ENCODE measurements at places on chromosomes 13 and 19.

GRCh38 chr19:10044390-10044789, 31.1 kb downstream of the RDH8 start:
- DNase-seq = no peak

DNA sequence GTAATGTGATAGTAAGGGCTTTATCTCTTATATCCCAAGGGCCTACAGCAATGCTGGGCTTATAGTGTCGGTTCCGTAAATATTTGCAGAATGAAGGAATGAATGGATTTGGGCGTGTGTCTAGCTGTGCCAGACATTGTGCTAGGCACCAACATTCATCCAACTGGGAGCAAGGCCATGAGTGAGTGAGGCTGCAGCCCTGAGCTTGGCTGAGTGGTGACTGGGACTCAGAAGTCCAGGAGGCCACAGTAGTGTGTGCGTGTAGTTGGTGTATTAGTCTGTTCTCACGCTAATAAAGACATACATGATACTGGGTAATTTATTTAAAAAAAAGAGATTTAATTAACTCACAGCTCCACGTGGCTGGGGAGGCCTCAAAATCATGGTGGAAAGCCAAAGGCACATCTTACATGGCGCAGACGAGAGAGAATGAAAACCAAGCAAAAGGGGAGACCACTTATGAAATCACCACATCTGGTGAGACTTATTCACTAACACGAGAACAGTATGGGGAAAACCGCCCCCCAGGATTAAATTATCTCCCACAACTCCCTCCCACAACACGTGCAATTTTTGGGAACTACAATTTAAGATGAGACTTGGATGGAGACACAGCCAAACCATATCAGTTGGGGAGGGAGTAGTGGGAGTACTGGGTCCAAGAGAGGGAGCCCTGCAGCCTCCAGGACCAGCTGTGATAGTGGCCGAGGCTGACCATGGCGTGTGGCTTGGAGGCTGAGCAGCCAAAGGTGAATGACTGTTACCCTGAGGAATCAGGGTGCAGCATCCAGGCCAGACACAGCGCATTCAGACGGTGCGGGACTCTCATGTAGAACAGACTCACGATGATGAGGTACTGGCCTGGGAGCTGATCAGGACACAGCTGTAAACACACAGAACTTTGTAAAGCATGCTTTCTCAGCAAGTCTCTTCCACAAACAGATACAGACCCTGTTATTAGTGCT, 104.6 kb downstream of the TEX26 start:
- DNase-seq = no peak

DNA sequence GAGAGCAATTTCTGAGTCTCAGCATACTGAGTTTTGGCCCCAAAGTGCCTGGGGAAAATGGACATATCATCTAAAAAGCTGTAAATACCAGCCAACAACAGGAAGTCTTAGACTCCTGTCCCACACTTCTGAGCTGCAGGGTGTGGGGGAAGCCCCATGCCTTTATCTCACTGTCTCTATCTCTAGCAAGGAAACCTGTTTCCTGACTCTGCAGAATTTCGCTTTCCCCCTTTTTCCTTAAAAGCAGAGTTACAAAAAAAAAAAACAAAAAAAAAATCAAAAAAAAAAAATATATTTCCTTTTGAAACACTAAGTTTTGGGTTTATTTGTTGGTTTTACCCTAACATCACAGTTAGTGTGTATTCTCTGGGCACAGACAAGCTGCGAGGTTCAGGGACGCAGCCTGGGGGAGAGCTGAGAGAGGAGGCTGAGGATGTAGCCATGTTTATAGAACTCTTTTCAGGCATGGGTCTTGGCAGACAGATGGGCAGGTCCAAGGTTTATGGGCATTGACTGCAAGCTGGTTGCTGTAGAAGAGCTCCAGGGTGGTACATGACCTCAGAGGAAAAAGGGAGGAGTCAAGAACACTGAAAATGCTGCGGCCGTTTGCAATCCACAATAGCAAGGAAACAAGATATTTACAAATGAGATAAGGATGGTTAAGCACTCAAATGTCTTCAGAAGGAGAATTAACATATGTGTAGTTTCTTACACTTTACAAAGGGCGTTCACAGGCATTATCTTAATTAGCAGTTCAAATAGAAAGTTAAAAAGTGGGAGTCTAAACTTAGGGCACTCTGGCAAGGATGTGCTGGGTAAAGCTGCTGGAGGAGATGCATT, 4.9 kb downstream of the MBNL2 start:
- no peak for DNase-seq

- DNase-seq = no peak
Measured at GRCh38 chr13:50730496-50731351, 112.8 kb downstream of the DLEU7 start.

GRCh38 chr19:46860846-46861690, at the start of gene ARHGAP35:
Gene ARHGAP35, plus strand, starts transcription at chr19:46860997. Its CDS starts 57,679 bp downstream, at chr19:46918676.
- DNase-seq = peak; percentile 82

GRCh38 chr19:56094449-56094848, 26.6 kb downstream of the ZNF787 start:
- no peak for DNase-seq

DNA sequence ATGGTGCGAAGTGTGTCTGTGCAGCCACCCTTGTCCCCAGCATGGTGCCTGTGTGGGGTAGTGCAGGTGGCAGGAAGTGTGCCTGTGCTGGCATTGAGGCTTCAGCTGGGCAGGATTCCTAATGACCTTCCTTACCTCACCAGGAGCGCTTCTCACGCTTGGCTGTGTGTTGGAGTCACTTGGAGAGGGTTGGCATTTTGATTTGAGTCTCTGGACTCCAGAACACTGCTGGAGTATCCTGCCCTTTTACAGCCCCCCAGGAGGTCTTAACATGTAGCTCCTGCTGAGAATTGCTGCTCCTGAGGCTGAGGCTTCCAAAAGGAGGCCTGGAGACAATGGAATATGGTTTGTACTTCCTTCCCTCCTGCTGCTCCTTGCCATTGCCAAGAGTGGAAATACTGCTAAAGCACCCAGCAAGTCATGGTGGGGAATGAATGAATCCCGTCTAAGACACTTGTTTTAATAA, 87.1 kb downstream of the ARHGEF7 start:
- peak; percentile 53 for DNase-seq

DNA sequence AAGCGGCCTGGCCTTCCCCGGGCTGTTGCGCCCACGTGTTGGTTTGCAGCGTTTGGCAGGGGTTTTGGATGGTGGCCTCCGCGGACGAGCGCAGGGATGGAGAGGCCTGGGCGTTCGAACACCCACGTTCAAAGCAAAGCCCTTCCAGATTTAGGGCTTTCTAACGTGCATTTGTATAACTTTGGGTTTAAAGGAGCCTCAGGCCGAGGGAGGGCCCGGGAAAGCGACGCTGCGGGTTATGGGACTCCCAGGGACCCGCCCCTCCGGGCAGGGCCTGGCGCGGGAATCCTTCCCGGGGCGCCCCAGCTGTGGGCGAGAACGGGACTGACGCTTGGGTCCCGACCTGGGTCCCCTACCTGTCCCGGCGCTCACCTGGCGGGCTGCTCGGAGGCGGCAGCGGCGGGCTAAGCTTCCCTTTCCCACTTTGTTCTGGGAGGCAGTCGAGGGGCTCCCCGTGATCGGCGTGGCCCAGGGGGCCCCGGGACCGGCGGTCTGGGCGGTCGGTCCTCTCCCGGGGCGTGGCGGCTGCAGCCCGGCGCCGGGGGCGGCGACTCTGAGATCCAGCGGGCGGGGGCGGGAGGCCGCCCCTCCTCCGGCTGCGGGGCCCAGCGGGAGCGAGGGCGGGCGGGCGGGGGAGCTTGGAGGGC, at the start of gene FBXO17:
Gene FBXO17, minus strand, starts transcription at position 529 of the 647 bp plus-strand sequence. CDS start 25,423 bp downstream, outside the sequence.
- DNase-seq = peak; percentile 89

GRCh38 chr19:35318679-35319448, 10.1 kb upstream of the CD22 start:
- no peak for DNase-seq

DNA sequence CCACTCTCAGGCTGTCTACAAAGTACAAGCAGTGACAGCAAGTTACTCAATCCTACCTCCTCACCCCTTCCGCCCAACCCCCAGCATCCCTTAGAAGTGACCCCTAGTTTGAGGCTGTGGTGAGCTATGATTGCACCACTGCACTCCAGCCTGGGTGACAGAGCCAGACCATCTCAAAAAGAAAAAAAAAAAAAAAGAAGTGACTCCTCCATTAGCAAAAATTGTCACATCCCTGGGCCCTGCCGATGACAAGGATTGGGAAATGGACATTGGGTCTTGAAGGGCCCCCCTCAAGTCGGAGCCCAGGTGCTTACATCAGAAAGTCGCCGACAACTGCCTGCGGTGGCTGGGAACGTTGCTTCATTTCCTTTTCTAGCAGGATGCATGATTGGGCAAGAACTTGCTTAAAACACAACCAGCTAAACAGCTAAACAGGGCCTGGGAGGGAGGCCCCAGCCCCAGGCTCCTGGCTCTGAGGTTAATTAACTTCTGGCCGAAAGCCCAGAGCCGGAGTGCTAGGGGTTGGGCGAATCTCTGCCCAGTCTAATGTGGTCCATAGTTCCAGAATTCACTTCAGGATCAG, 15.3 kb downstream of the RAB3D start:
- DNase-seq = no peak

DNA sequence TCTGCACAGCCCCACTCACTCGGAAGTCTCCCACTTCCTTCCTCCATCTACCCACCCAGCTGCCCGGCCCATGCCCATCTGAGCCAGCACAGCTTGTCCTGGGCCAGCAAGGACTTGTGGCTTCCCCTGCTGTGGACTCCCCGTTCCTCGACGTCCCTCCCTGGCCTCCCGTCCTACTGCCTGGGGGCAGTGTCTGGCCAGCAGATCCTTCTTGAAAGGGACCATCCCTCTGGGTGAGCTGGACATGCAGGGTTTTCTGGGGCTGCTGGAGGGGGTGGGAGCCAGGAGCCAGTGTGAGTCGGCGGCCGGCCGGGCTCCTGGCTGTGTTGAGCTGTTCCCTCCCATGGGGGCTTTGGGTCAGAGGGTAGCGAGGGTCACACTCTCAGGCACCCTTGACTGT, 26.7 kb downstream of the CRTC1 start:
- no peak for DNase-seq

GRCh38 chr13:93687261-93687660, 460.7 kb downstream of the GPC6 start:
- DNase-seq = no peak

DNA sequence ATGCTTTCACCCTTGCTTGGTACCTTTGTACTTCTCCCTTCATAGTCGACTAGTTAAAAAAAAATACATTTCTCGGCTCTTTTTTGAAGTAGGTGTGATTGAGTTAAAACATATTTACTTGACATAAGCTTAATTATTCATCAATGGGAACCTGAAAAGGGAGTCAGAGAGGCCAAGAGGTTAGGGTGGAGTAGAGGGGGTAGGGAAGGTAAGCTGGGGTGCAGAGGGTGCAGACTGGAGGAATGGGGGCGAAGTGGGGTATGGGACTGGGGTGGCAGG, 701 bp upstream of the HIF3A start:
- DNase-seq = no peak

GRCh38 chr13:108933061-108933460, 303.6 kb downstream of the MYO16 start:
- no peak for DNase-seq

- no peak for DNase-seq
Measured at GRCh38 chr19:34678421-34678820, 943 bp downstream of the ZNF302 start.

- DNase-seq = no peak
Measured at GRCh38 chr19:56076498-56076897, 44.6 kb downstream of the ZNF787 start.

DNA sequence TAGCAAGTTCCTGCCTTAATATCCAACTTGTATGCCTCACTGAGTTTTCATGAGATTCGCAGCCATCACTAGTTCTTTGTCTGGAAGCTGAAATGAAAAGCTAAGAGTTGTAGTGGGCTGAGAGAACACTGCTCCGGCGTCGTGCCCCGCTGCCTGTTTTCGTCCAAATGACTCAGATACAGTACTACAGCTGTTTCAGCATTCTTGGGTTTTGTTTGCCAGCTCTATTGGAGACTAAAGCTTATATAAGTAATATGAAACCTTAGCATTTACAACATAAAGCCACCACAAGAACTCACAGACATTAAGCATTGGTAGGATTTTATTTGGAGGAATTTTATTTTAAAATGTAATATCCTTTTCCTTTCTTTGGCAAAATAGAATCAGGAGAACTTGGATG, 299.7 kb downstream of the DLEU7 start:
- DNase-seq = no peak

DNA sequence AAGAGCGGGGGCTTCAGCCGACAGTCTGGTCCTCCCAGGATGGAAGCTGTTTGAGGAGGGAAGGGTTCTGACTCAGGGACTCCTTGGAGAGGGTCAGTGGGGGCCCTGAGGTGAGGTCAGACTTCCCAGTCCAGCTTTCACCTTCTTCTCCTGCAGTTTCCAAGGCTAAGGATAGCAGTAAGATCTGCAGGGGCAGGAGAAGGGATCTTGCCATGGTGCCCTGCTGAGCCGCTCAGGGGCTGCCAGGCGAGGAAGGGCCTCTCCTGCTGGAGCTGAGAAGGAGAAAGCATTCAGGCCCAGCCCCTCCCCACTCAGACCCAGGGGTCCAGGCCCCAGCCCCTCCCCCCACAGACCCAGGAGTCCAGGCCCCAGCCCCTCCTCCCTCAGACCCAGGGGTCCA, 1.5 kb downstream of the KLK7 start:
- no peak for DNase-seq

DNA sequence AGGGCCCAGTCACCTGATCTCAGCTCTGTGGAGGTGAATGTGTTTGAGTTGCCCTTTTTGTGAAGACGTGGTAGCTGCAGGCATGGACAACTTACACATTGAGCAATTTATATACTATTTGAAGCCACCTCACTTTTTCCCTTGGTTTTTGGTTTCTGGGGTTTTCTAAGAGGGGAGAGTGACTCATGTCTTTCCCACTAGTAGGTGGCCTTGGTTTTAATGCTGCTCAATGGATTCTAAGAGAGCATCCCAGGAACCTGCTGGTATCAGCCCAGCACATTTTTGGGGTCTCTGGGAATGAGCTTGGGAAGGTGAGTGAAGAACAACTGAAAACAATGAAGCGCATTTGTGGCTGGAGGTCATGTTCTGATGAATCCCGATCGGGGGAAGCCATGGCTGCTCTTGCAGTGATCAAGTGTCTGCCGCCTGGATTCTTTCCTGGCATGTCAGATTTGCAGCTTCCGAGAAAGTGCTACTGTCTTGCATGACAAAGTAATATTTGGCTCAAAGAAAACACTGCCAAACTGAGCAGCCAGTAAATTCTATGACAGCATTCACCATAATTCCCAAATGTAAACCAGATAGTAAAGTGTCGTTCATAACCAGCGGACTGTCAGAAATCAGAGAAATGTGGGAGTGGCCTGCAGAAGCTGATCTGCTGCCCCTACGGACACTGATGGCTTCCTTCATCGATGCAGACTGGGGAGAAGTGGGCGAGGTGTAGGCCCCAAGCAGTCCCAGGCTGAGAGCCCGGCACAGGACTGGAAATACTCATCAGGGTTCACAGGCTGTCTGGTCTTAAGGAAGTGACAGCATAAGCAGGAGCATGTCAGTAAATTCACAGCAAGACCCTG, 98.7 kb downstream of the COL4A2 start:
- no peak for DNase-seq

Measured in mesenteric fat pad (tissue), 1 donor.